ENCODE measurements at places on chromosomes 1 and 21.

GRCh38 chr1:108570128-108570527 lies 10.2 kb downstream of the EEIG2 start:
- no peak for DNase-seq

- DNase-seq = no peak
These were observed 7.2 kb downstream of the FAM131C start for GRCh38 chr1:16066245-16066644.

DNA sequence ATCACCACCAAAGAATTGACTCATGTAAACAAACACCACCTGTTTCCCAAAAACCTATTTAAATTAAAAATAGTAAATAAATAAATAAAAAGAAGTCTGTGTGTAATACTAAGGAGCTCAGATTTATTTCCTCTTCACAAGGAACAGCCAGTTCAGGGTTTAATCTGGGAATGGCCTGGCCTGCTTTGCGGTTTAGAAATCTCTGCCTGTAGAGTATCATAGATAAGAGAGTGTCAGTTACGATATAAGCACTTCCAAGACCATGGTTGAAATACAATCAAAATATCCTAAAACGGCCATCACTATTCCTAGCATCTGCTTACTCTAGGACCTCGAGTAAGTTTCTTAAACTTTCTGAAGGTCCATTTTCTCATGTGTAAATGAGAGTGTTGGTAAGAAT lies 274.4 kb downstream of the PLPP3 start:
- DNase-seq = no peak

DNA sequence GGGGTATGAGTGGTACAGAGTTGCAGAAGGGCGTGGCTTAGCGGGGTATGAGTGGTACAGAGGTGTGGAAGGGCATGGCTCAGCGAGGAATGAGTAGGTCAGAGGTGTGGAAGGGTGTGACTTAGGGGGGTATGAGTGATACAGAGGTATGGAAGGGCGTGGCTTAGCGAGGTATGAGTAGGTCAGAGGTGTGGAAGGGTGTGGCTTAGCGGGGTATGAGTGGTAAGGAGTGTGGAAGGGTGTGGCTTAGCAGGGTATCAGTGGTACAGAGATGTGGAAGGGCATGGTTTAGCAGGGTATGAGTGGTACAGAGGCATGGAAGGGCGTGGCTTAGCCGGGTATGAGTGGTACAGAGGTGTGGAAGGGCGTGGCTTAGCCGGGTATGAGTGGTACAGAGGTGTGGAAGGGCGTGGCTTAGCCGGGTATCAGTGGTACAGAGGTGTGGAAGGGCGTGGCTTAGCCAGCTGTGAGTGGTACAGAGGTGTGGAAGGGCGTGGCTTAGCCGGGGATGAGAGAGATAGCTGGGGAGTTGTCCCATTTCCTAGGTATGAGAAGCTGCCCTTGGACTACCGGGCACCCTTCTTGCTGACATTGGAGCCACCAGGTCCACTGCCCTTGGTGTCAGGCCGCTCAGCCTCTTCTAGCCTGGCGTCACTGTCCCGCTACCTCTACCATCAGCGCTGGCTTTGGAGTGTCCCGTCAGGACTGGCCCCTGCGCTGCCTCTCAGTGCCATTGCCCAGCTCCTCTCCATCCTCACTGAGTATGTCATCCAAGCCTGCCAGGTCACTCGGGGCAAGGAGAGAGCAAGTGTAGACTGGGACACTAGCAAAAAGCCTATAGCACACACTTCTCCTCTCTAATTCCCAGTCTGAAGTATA lies 29.8 kb downstream of the HYI start:
- peak; percentile 36 for DNase-seq

DNA sequence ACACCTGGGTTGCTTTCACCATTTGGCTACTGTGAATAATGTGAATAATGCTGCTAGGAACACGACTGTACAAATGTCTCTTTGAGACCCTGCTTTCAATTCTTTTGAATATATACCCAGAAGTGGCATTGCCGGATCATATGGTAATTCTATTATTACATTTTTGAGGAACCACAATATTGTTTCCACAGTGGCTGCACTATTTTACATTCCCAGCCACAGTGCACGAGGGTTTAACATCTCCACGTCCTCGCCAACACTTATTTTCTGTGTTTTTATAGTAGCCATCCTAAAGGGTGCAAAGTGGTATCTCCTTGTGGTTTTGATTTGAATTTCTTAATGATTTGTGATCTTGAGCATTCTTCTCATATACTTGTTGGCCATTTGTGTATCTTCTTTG lies 15.7 kb downstream of the FHAD1 start:
- no peak for DNase-seq

GRCh38 chr1:186390925-186391324 lies 15.3 kb downstream of the ODR4 start:
- DNase-seq = no peak

GRCh38 chr1:204929487-204930154 lies 59.0 kb downstream of the NFASC start:
- no peak for DNase-seq

- no peak for DNase-seq
These were observed 9.4 kb downstream of the DNTTIP2 start for GRCh38 chr1:93869653-93870052.

GRCh38 chr21:42746593-42747275 lies 93.3 kb downstream of the PDE9A start:
- DNase-seq = no peak

GRCh38 chr1:206117151-206117948 lies at the start of gene AVPR1B:
Gene AVPR1B (minus strand): TSS chr1:206117388. CDS start chr1:206116890, 498 bp downstream.
- peak; percentile 53 for DNase-seq
